ENCODE measurements at places on chromosomes 12 and 14. TPM values are rescaled to one million over a fixed set of nuclear protein-coding genes. Genes with fewer than 3 reads are reported as not detected.

- no peak for DNase-seq
Measured at GRCh38 chr14:102759456-102760187, 17.6 kb upstream of the TRAF3 start.

DNA sequence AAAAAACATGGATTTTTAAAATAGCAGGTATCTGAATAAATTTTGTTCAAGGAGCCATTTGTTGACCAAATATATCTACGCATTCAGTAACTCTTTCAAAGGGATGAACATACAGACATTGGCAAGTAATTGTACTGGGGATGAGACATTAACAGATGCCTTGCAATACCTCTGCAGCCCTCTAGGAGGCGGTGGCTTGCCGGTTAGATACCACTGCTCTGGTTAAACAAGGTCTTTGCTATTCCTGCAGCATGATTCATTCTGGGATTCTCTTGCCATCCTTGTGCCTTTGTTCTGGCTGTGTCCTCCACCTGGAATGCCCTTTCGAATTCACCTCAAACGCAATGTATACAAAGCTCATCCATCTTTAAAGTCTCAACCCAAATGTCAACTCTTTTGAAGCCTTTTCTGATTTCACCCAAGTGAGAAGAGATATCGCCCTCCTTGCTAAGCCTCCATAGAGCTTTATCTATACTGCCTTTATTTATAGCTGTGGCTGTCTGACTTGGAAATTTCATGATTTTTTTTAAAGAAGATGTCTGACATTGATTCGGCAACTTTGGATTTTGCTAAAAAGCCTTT is 131.0 kb upstream of the SRRM4 start:
- DNase-seq: no peak

GRCh38 chr12:82817368-82817767 is 130.7 kb downstream of the TMTC2 start:
- DNase-seq: no peak

- DNase-seq: no peak
Measured at GRCh38 chr12:8678661-8679111, 16.1 kb upstream of the MFAP5 start.

DNA sequence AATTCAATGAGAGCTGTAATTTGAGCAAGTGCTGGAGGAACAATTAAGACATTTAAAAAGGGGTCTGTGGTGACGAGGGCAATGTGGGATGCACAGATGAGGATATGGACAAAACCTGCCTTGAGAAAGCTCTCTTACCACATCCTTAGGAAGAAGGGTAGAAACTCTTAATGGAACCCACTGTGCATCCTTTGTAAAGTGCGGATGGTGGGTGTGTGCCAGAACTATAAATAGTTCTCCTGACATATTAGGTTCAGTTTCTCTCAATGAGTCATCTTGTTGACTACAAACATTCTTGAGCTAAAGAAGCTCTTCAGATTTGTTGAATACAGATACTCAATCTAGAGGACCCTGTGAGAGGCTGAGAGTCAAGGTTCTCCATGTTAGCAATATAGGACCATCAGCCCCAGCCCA is 106.1 kb upstream of the ANO4 start:
- DNase-seq: no peak

Gene CEBPE
- polyA plus RNA-seq: not detected

Measured in kidney (tissue), 22 donors.